Astrocyte of the spinal cord (primary cell): ENCODE measurements at places on chromosomes 1 and 21.

DNA sequence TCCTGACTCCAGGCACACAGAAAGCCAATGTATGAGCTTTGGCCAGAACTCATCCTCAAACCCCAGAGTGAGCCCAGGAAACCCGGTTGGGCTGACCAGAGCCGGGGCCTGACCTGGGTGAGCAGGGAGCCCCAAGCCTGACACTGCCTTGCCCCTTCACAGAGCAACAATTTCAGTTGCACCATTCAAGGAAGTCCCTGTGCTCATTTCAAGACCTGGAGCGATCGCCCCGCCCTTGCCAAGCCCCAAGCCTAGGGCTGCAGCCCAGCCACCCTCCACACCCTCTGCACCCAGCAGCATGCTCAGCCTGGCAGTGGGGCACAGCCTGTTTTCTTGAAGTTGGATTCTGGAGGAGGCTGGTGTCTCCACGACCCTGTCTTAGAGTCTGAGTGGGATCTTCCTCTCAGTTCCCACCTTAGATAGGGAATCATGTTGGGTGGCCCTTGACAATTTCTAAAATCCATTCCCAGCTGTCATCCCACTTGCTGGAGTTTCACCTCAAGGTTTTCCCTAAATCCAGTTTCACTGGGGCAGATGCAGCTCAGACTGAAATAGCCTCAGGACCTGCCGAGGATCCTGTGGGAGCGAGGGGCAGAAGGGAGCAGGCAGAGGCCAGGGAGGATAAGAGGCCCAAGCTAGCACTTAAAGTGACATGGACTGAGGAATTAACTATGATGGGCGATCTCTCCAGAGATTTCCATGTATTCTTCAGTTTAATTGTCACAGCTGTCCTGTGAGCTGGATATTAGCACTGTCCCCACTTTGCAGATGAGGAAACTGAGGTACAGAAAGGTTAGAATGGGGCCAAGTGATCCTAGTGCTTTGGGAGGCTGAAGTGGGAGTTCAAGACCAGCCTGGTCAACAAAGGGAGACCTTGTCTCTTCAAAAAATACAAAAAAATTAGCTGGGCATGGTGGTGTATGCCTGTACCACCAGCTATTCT, 2.5 kb downstream of the NBL1 start:
- no peak for DNase-seq

DNA sequence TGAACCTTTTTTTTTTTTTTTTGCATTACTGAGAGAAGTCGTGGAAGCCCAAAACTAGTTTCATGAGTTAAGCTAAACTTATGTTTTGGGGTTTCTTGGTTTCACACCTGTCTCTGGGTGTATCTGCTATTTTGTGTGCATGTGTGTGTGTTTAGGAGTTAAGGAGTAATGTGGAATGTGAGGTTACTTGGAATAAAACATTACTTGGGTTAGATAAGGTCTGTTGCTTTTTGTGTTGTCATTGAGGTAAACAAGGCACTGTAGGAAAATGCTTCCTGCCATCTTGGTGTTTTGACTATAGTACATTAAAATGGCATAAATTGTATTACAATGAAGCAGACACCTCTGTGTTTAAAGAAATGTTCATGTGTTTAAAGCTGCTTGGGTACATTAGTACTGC, 2.9 kb downstream of the TENT5C start:
- no peak for DNase-seq

GRCh38 chr1:211640301-211640630, 35.2 kb downstream of the NEK2 start:
- no peak for DNase-seq

DNA sequence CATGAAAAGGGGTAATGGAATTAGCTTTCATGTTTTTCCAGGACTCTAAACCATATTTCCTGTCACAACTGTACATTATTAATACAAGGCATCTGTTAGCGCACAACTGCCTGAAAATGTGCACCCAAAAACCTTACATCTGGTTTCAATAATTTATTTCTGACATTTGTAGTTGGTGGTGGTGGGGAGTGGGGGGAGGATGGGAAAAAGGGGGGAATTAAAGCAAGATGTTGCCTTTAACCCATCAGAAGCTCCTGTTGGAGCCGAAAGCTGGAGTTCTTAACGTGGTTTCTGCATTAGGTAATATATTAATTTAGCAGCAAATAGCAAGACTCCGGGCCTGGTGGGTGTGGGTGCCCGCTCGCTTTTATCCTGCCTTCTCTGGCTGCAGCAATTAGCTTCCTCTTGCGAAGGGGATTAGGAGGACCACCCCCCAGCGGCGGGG, 36.9 kb upstream of the HHAT start:
- DNase-seq = peak; percentile 40

DNA sequence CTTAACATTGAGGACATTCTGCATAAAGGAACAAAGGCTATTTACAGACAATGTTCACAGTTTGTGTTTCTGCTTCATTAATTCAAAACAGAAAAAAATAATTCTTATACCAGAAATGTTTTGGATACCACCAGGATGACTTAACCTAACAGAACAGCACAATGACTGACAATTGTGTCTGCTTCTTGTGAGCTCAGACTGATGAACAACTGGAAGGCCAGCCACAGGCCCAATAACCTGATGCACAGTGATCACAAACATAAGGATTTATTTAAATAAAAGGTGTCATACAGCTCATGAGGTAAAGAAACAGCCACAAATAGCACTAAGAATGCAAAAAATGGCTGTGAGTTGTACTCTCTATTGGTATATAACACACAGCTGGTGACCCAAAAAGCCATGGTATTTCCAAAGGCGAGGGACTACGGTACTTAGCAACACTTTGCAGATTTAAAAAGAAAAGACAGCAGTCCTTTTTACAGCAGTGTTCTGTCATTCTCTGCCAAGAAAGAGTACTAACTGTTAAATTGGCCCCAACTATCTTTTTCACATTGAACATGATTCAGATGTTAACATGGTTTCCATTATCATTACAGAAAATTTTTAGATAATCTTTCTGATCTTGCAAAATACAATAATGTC, 32.1 kb upstream of the DDAH1 start:
- no peak for DNase-seq

DNA sequence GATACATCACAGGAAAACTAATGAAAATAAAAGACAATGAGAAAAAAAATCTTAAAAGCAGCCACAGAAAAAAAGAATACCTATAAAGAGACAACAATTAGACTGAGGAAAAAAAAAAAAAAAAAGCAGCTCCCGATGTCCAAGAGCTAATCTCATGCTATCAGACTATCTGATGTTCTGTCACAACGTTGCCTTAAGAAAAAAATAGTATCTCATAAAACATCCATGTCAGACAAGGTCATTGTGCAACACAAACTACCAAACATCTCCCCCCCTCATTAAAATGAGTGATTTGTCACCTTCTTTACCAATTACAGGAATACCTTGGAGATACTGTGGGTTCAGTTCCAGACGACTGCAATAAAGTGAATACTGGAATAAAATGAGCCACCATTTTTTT, 68.9 kb downstream of the ZNF644 start:
- DNase-seq = no peak

- peak; percentile 30 for DNase-seq
Measured at GRCh38 chr1:61953076-61953789, 211.0 kb downstream of the PATJ start.

DNA sequence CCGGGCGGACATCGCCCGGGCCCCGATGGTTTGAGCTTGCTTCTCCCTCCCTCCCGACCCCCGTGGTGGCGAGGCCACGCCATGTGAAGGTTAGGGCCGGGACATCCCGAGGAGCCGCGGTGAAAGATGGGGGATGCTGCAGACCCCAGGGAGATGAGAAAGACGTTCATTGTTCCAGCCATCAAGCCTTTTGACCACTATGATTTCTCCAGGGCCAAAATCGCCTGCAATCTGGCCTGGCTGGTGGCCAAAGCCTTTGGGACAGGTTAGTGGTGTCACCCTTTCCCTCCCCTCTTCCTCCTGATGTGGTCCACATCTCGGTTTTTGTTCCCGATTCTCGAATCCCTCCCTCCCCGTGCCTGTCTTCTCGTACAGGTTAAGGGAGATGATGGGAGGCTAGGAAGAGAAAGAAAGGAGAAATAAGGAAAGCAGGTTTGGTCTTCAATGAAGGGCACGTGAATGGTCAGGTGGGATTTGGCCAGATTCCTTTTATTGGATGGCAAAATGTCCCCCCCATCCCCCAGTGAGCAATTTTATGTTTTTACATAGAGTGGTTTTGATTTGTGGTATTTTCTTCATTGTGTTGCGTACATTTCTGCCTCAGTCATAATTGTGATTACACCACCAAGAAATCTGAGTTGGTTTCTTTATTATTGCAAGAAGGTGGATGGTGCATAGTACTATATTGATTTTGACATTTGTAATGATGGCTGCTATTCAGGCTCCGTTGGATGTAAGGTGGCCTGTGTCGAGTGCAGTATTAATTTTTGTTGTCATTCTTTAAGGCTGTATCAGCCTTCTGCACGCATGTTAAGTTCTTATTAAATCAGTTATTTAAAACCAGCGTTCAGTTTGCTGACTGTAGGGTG, 1.2 kb downstream of the CAMSAP2 start:
- peak; percentile 24 for DNase-seq
